ENCODE measurements at places on chromosomes 2 and 18.
A peak's percentile ranks its signal among the peaks of the same experiment; 100 is the strongest.

DNA sequence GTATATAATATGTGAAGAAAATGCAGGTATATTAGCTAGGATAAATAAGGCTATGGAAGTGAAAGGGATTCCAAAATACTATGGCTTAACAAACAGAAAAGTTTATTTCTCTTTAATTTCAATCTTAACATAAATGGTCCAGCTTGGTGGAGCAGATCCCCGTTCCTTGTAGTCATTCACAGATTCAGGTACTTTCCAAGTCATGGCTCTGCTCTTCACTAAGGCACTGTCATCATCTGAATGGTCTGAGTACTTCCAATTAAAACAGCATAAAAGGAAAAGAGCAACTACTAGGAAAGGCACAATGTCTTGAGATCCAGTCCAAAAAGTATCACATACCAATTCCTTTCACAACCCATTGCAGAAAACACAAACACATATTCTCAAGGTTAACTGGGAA lies 63.4 kb downstream of the OLA1 start:
- DNase-seq: no peak

GRCh38 chr18:57630002-57630753 lies 8.5 kb upstream of the NARS1 start:
- peak; percentile 94 for DNase-seq

DNA sequence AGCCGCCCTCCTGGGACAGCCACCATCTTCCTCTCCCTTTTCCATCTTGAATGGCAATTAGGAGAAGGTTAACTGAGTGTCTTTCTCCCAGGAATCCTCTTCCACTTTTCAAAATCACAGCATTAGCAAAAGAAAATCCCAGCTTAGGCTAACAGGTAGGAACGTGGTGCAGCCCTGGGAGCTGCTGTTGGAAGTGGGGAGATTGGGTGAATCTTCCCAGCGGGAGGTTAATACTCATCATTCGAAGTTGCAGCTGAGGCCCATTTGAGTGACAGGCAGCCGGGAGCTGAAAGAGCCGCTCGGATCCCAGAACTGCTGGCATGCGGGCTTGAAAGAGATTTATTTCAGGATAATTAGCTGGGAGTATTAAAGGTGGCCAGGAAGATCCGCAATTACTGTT lies 306.0 kb downstream of the BCL11A start:
- no peak for DNase-seq

DNA sequence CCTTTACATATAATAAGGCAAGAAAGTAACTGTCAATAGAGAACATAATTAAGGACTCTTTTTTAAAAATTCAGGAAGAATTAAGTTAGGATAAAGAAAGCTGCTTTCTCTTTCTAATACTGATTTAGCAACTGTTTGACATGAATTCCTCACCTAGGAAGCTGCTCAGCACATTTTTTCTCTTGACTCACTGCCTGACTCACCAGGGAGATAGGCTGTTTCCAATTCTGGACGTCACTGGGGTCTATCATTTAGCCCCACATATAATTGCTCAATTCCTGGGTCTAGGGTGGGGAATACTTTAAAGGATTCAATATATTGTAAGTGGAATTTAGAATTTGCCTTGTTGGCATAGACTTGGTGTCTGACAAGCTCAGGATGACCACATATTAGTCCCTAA lies 50.8 kb upstream of the UGP2 start:
- DNase-seq: no peak

- no peak for DNase-seq
Measured at GRCh38 chr18:36155851-36156757, 26.4 kb downstream of the ELP2 start.

DNA sequence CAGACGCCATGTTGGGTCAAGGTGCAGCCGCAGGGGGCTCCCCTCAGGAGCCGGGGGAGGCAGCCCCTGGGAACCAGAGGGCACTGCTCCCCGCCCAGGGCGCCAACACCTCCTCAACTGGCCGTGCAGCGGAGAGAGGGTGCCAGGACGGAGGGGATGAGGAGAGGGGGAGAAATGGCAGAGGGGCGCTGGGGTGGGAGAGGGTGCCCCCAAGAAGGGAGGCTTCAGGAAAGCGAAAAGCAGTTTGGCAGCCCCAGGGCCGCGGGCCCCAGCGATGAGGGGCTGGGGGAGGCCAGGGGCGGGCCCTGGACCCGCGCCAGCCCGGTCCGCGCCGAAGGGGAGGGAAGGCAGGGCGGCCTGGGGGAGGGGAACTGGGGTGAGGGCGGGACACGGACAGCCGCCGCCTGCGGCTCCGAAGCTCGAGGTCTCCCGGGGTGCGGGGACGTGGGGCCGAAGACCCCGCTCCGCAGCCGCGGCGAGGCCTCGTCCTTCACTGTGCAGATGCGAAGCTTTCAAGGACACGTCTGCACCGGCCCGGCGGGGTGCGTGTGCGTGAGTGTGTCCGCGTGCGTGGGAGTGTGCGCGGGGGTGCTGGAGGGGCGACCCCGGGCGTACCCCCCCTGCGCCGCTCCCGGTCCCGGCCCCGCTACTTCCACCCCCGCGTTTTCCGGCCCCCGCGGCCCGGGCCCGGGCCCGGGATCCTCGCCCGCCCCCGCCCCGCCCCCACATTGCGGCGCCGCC lies 1.4 kb downstream of the DNMT3A start:
- DNase-seq: no peak

DNA sequence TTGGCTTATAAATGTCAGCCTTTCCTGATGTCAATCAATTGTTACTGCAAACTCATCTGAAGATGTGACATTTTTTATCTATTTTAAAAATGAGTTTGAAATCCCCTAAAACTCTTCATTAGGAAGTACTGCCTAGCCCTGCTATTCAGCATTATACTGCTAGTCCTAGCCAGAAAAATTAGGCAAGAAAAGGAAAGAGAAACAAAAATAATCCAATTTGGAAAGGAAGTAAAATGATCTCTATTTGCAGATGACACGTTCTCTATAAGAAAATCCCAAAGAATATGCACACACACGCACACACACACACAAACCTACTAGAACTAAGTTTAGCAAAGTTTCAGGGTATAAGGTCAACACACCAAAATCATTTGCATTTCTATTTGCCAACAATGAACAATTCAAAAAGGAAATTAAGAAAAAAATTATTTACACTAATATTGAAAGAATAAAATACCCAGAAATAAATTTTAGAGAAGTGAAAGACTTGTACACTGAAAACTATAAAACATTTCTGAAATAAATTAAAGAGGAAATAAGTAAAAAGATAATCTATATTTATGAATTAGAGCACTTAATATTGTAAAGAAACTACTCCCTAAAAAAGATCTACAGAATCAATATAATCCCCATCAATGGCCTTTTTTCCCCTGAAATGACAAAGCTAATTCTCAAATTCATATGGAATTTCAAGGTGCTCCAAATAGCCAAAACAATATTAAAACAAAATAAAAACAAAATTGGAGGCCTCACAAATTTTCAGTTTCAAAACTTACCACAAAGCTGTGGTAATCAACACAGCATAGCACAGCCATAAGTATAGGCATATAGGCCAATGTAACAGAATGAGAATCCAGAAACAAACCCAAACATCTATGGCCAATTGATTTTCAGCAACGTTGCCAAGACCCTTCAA lies 433.7 kb upstream of the TRIB2 start:
- DNase-seq: no peak

GRCh38 chr18:45437366-45437765 lies 177.9 kb upstream of the SLC14A2 start:
- DNase-seq: no peak

DNA sequence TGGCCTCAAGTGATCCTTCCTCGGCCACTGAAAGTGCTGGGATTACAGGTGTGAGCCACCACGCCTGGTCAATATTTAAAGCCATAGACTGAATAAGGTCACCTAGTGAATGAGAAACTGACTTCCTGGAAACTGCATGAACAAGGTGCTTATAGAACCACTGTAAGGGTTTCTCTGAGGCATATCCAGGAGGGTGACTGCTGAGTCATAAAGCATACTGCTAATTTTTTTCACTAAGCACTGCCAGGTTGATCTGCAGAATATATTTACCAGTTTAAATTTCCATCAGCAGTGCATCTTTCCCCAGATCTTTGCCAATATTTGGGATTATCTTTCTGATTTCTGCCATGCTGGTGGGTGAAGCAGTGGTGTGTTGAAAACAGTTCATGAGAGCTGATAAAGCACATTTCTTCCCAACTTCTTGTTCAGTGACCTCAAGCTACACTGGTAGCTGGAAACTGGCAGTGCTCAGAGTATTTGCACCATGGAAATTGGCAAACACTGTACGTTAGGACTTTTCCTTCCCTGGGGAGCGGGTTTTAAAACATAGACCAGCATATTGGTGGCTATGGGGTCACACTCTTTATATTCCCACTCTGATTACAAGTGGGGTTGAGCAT lies 4.2 kb upstream of the CLIP4 start:
- DNase-seq: no peak

Data from T-cell (primary cell).